Thoracic aorta (tissue), 2 donors: ENCODE measurements at places on chromosomes 2 and 18.

DNA sequence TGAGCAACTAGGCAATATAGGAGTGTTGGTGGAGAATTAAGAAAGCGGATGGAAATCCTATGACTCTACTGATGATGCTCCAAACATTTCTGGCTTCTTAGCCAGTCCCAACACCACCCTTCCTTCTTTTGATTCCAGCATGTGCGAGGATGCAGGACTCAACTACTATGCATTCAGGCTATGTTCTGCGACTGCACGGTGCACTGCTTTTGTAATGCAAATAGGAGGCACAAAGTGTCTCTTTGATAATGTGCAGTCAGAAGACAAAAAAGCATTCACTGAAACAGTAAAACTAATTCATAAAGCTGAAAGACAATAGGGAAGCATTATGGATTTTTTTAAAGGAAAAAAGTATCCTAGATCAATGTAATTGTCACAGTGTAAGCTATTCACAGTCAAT, 106.7 kb downstream of the MEIS1 start:
- DNase-seq = no peak

DNA sequence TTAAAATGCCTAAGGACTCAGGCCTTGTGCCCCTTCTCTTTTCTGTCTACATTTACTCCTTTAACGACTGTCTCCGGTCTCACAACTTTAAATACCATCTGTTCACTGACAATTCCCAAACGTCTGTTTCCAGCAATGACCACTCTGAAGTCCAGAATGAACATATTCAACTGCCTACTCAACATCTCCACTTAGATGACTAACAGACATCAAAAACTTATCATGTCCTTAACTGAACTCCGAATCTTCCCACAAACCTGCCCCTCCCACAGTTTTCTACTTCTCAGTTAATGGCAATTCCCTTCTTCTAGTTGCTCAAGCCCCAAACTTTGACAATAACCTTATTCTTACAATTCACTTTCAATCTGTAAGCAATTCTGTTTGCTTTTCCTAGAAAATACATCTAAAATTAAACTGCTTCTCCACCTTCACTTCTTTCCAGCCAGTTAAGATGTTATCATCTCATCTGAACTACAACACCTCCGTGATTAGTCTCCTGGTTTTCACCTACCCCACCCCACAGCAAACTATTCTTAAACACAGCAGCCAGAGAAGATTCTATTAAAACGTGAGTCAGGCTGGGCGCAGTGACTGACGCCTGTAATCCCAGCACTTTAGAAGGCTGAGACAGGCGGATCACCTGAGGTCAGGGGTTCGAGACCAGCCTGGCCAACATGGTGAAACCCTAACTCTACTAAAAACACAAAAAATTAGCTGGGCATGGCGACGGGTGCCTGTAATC, 2.8 kb downstream of the C1D start:
- no peak for DNase-seq

DNA sequence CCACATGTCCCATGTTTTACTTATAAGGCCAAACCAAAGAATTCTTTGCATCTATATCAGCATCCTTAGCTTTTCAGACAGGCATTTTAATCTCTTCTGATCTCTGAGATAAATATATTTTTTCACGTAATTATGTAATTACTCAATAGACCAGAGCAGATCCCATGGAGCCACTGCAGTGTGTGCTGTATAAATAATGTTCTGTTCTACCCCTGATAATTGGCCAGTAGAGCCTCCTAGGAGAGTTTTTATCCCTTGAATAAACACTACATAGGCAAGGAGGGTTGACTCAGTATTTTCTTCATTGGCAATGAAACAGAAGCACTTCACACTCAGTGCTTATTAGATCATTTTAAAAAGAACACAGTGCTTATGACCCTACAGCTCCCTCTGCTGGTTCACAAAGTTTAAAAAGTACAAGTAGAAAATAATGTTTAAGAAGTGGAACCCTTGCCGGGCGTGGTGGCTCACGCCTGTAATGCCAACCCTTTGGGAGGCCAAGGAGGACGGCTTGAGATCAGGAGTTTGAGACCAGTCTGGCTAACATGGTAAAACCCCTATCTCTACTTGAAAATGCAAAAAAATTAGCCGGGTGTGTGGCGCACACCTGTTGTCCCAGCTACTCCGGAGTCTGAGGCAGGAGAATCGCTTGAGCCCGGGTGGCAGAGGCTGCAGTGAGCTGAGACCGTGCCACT, 91.9 kb downstream of the PPP1R1C start:
- no peak for DNase-seq

DNA sequence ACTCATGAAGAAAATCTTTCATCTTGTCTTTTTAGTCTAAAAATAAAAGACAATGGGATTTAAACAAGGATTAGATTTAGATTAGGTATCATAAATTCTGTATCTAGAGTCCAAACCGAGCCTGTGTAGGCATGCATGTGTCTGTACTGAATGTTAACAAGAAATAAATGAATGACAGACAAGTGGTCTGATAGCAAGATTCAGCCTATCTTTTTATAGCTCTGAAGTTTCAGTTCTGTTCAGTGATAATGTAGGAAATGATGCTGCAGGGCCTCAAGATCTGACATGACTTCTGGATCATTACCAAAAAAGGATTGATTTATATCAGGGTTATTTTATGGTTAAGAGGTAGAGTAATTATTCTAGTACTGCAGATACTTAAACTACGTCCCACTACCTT, 137.0 kb upstream of the ATP5MC3 start:
- no peak for DNase-seq

DNA sequence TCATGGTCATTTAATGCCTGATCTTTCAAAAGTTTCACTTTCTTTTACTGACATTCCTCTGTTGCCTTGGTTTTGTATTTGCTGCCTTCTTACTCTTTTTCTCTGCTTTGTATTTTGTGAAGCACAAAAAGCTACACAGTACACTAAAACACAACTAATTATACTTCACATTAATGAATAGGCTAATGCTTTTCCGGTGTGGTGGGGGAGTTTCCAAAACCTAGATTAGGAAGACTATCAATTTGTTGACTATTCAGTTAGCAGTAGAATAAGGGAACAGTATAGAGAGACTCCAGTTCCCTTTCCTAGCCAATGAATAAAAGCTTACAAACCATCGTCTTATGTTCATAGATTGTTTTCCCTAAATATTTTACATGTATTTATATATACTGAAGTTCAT, 468.3 kb downstream of the SPAG16 start:
- no peak for DNase-seq

- no peak for DNase-seq
Measured at GRCh38 chr2:223113161-223113560, 61.2 kb downstream of the KCNE4 start.

DNA sequence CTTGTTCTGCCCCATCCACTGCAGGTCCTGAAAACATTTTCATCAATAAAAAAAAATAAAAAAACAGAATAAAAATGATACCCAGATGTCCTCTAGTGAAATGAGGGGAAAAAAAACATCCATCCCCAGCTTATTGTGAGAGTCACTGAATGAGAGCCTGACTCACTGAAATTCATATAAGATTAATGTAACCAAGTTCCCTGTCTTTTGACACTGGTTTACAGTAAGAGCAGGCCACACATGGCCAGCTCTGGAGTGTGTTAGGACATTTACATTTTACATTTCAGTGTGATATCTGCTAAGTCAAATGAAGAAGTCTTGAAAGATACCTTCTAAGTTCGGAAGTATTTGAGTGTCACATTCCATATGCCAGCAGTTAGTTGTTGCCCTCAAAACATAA, 21.1 kb upstream of the IL18R1 start:
- no peak for DNase-seq

- no peak for DNase-seq
Measured at GRCh38 chr2:31327505-31327904, 87.0 kb downstream of the XDH start.
